Astrocyte (in vitro differentiated cells and primary cell): ENCODE measurements at places on chromosomes 6 and 20. TPM values are rescaled to one million over a fixed set of nuclear protein-coding genes. Genes with fewer than 3 reads are reported as not detected.

CLPSL1 gene
- not detected in 2 replicates for total RNA-seq

SYNDIG1 gene
- total RNA-seq, result 5.7 and 8.7 TPM in 2 replicates

GRCh38 chr6:144653885-144654505 is 368.9 kb downstream of the UTRN start:
- H3K27ac ChIP-seq, result no peak overlapping the region
- no peaks in the 10 kb centered on the region for H3K36me3 ChIP-seq
- H3K27me3 ChIP-seq, result no peaks in the 10 kb centered on the region
- DNase-seq, result peak; percentile 57
- peaks cover 1% of the 10 kb centered on the region for H3K4me1 ChIP-seq

DNA sequence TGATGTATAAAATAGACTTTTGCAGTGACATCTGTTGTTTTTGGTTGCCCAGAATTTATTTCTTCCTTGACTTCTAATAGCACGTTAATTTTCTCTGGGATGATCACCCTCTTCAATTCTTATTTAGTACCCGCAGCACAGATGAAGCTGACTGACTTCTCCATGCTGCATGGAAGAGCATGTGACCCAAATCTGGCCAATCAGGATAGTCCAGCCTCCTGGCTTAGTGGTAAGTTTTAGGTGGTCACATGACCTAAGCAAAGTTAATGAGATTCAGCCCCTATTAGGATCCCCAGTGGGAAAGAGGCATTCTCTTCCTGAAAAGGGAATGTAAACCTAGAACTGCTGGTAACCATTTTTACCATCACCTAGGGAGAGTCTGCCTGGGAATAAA is 13.8 kb upstream of the SIRT5 start:
- H3K27me3 ChIP-seq, result peaks cover 3% of the 10 kb centered on the region
- H3K27ac ChIP-seq, result no peak overlapping the region
- DNase-seq, result no peak

DNA sequence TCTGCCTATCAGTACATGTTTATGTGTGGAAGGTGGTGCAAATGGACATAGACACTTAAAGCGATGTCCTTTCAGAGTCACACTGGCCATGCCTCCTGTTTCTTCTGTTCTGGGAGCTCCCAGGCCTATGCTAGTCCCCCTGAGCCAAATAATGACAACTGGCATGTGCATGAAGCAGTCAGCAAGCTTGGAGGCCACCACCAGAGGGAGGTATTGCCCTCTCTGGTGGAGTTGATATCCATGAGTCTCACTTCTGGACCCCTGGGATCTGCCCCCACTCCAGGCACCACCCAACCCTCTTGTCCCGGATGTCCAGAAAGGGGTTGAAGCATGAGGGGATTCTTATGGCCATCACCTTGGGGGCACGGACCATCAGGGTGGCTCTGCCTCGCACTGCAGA is 172.2 kb downstream of the AIG1 start:
- no peak for DNase-seq
- H3K27me3 ChIP-seq, result no peaks in the 10 kb centered on the region
- H3K36me3 ChIP-seq, result no peaks in the 10 kb centered on the region
- H3K4me1 ChIP-seq, result no peaks in the 10 kb centered on the region
- H3K4me3 ChIP-seq, result no peak overlapping the region

DNA sequence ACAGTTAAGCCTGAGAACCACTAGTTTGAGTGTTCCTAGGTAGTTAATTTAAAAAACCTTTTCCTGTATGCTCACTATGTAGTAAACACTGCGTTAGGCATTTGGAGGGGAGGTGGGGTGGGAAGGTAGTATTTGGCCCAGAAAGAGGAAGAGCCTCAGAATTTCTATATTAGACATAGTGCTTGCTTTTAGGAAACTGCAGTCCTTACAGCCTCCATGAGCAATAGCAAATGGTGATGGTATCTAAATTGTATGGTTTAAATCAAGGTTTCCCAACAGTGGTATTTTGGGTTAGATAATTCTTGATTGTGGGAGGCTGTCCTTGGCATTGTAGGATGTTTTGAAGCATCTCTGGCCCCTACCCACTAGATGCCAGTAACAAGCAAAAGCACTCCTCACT is 61.5 kb upstream of the RIPOR2 start:
- no peak for DNase-seq
- no peak overlapping the region for H3K27ac ChIP-seq
- no peaks in the 10 kb centered on the region for H3K36me3 ChIP-seq
- no peaks in the 10 kb centered on the region for H3K27me3 ChIP-seq
- no peaks in the 10 kb centered on the region for H3K4me1 ChIP-seq
- no peak overlapping the region for H3K4me3 ChIP-seq

- DNase-seq, result no peak
- no peaks in the 10 kb centered on the region for H3K27me3 ChIP-seq
- no peak overlapping the region for H3K27ac ChIP-seq
- no peaks in the 10 kb centered on the region for H3K36me3 ChIP-seq
Measured at GRCh38 chr20:5070570-5070969, 49.2 kb downstream of the PCNA start.

- no peaks in the 10 kb centered on the region for H3K27me3 ChIP-seq
- no peak overlapping the region for H3K4me3 ChIP-seq
- H3K4me1 ChIP-seq, result peaks cover 34% of the 10 kb centered on the region
- no peaks in the 10 kb centered on the region for H3K36me3 ChIP-seq
- peak; percentile 97 for DNase-seq
- H3K27ac ChIP-seq, result peak overlapping the region; percentile 92
Measured at GRCh38 chr6:3390698-3391097, 66.2 kb downstream of the SLC22A23 start.

DNA sequence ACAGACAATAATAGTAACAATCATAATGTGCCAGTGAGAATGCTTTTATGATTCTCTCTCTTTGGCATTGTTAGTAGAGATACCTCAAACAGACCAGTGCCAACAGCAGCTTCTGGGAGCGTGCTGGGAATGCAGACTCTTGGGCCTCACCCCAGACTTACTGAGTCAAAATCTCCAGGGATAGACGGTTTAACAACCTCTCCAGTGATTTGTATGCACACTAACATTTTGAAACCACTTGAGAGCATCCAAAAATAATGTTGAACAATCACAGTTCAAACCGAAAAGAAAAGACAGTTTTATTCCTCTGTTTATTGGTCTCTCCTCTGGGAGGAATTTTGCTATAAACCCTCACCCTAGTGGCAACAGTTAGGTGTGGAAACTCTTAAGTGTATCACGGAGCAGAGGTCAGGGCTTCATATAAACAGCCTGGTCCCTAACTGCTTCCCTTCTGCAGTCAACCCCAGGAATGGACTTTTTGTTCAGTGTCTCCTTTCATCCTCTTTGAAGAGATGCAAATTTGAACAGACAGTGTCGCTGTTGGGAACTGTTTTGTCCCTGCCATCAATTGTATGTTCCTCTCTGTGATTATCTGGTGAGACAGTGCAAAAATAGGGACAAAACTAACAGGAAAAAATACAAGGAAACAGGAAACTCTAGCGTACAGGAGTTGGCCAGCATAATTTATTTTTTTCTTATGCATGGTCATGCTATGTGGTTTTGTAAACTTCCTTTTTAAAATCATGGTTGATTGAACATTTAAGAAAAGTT is 162.4 kb upstream of the BTBD3 start:
- H3K4me1 ChIP-seq, result no peaks in the 10 kb centered on the region
- H3K27ac ChIP-seq, result no peak overlapping the region
- DNase-seq, result peak; percentile 4
- no peaks in the 10 kb centered on the region for H3K27me3 ChIP-seq
- no peaks in the 10 kb centered on the region for H3K36me3 ChIP-seq
- no peak overlapping the region for H3K4me3 ChIP-seq

- no peak for DNase-seq
- H3K4me1 ChIP-seq, result no peaks in the 10 kb centered on the region
- no peak overlapping the region for H3K4me3 ChIP-seq
- H3K27me3 ChIP-seq, result no peaks in the 10 kb centered on the region
Measured at GRCh38 chr20:58438970-58439808, 50.2 kb downstream of the VAPB start.

- peaks cover 3% of the 10 kb centered on the region for H3K36me3 ChIP-seq
- H3K4me1 ChIP-seq, result peaks cover 21% of the 10 kb centered on the region
- H3K27me3 ChIP-seq, result peaks cover 2% of the 10 kb centered on the region
- no peak overlapping the region for H3K27ac ChIP-seq
Measured at GRCh38 chr20:33649201-33649681, 12.9 kb upstream of the C20orf144 start.

GRCh38 chr6:169905041-169905807 is 153.8 kb downstream of the ERMARD start:
- no peaks in the 10 kb centered on the region for H3K36me3 ChIP-seq
- H3K27ac ChIP-seq, result peak overlapping the region; percentile 38
- DNase-seq, result peak; percentile 69
- H3K27me3 ChIP-seq, result no peaks in the 10 kb centered on the region
- H3K4me3 ChIP-seq, result no peak overlapping the region

GRCh38 chr6:125670568-125670967 is 78.9 kb upstream of the HEY2 start:
- no peak overlapping the region for H3K4me3 ChIP-seq
- H3K4me1 ChIP-seq, result no peaks in the 10 kb centered on the region
- peaks cover 2% of the 10 kb centered on the region for H3K27me3 ChIP-seq
- no peak overlapping the region for H3K27ac ChIP-seq

DNA sequence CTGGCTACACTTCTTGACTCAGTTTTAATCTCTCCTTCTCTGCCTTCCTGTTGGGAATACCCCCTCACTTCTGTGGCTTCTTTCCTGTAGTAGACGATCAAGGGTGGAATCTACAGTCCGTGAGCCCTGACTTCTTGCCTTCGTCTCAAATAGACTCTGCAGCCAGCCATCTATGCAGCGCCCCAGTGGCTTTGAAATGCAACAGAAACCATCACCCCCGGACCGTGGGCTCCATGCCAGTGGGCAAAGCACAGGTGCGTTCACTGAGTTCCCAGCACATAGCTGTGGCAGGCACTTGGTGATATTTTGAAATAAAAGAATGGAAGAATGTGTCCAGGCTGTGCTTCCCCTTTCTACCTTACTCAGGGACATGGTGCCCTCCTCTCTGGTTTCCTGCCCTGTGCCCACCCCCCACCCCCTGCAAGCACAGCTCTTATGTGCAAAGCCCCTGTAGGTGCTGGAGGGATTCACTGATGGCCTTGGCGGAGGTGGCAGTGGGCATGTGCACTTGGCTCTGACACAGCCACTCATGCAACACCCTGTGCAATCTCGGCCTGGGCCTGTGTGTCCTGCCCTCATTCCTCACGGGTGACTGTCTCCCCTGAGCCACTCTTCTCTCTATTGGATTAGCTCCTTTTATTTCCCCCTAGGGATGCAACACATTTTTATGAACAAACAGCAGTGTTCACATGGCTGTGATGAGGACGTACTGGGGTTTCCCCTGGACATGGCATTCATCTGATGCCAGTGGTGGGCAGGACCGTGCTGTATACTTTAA is 5.5 kb upstream of the CDSN start:
- H3K36me3 ChIP-seq, result no peaks in the 10 kb centered on the region
- no peak overlapping the region for H3K4me3 ChIP-seq
- DNase-seq, result peak; percentile 18
- peaks cover 14% of the 10 kb centered on the region for H3K4me1 ChIP-seq

DNA sequence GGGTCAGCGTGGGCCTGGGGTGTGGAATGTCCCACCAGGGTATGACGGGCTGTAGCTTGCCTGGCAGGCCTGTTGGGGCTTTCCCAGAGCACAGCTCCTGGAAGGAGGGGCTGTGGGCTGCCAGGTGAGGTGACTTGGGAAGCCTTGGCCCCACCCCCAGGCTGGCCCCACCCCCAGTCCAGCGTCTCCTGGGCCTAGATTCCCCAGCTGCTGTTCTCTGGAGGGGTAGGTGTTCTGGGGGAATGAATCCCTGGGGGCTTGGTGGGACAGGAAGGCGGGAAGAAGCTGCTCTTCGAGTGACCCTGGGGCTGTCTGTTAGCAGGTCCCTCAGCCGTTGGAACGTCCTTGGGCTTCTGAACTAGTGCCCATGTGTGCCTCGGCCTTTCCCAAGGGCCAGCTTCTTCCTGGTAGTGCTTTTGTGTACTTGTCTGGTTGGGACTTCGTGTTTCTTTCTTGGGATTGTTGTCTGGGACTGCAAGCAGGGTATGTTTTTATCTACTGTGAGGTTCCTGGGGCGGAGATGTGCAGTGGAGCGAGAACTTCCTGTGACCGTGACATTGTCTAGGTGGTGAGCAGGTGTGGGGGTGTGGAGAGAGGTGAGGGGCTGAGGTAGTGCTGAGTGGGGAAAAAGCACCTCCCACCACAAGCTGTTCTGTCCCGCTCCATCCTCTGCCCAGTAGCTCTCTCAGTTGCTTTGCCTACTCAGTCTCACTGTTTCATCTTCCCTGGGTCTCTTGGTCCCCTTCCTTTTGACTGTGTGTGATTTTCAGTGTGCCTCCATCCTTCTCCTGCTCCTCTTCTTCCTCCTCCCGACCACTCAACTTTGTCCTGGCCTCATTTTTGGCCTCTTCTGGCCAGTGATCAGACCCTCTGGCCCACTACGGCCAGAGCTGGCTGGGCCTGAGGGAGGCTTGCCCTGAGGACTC is 1.3 kb upstream of the DDR1 start:
- peaks cover 46% of the 10 kb centered on the region for H3K4me1 ChIP-seq
- no peaks in the 10 kb centered on the region for H3K36me3 ChIP-seq
- no peak for DNase-seq
- H3K27ac ChIP-seq, result no peak overlapping the region
- H3K4me3 ChIP-seq, result no peak overlapping the region

GRCh38 chr6:30325150-30325872 is 1.4 kb upstream of the TRIM39 start:
- DNase-seq, result peak; percentile 37
- H3K36me3 ChIP-seq, result peaks cover 6% of the 10 kb centered on the region
- peak overlapping the region; percentile 92 for H3K27ac ChIP-seq

- peaks cover 17% of the 10 kb centered on the region for H3K36me3 ChIP-seq
- H3K27me3 ChIP-seq, result no peaks in the 10 kb centered on the region
- no peak overlapping the region for H3K27ac ChIP-seq
- no peak for DNase-seq
Measured at GRCh38 chr20:3800256-3800877, 4.3 kb downstream of the CDC25B start.

DNA sequence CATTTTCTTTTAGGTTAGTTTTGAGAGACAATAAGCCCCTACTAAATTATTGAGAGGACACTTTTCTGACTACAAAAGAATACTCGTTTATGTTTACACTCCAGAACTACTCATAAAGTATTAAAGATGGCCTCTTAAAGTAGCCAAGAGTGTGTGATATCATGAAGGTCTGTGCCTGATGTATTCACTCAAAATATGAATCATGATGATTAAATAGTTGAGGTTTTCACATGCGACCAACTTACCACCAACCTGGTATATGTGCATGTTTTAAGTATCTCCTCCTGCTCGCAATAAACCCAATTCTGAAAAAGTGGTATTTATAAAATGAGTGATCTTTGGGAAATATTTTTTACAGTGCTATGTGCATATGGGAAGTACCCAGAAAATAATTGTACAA is 43.9 kb downstream of the IL20RA start:
- peak; percentile 30 for DNase-seq
- H3K27me3 ChIP-seq, result no peaks in the 10 kb centered on the region
- peaks cover 8% of the 10 kb centered on the region for H3K4me1 ChIP-seq

GRCh38 chr6:39003492-39003891 is 45.1 kb upstream of the GLP1R start:
- no peak overlapping the region for H3K27ac ChIP-seq
- H3K4me1 ChIP-seq, result no peaks in the 10 kb centered on the region
- no peaks in the 10 kb centered on the region for H3K36me3 ChIP-seq
- H3K4me3 ChIP-seq, result no peak overlapping the region
- no peak for DNase-seq
